ENCODE measurements at places on chromosomes 16 and 17. TPM values are rescaled to one million over a fixed set of nuclear protein-coding genes. Genes with fewer than 3 reads are reported as not detected.

DNA sequence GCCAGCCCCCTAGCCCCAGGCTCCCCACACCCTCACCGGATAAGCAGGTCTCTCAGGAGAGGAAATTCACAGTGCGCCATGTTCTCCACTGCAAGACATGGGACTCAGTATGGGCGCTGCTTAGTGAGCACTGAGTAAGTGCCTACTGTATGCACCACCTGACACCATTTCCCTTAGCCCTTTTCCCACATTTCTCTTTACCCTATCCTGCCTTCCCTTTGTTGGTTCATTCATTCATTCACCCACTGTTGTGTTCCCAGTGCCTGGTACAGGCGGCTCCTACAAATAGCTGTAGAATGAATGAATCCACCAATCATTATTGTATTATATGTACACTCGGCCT lies 10.1 kb downstream of the SEPTIN12 start:
- no peak for DNase-seq

DNA sequence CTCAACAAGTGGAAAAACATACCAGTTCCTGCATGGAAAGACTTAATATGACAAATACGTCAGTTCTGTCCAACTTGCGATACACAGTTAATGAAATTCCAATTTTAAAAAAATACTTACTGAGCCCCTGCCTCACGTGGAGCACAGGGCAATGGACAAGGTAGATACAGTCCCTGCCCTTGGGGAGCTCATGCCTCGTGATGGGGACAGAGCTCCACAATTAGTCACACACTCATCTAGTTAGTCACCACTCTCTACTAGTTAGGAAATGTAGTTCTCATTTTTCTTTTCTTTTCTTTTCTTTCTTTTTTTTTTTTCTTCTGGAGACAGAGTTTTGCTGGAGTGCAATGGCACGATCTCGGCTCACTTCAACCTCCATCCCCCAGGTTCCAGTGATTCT lies 74.7 kb upstream of the CDH5 start:
- no peak for DNase-seq

GRCh38 chr16:85846461-85846860 lies 47.0 kb downstream of the COX4I1 start:
- no peak for DNase-seq

GRCh38 chr17:9021992-9022572 lies 772 bp downstream of the NTN1 start:
- DNase-seq: no peak

DNA sequence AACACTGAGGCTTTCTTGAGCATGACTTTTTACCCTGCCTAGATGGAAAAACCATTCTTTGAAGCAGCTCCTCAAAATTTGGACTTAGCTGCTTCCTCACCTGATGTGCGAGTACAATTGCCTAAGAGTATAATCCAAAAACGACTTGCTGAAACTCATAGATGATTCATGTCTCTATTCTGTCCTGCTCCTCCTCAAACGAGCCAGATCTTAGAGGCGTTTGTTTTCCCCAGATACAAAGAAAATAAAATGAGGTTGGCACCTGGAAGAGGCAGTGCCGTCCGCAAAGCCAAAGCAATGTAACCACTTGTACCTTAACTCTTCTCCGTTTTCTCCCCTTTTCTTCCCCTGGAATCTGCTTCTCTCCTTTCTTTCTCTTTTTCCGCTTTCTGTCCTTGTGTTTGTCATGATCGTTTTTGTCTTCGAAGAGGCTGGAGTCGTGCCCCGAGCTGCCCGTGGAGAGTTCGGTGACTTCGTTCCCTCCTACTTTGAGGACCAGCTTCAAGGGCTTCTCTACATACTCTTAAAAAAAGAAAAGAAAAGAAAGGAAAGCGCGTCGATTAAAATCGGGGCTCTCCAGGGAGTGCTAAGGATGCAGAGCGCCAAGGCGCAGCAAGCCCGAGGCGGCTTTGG lies 895 bp downstream of the BRD7 start:
- no peak for DNase-seq

The USP7 gene
- 171 TPM for total RNA-seq

The TMEM235 gene
- total RNA-seq: not detected
